ENCODE measurements at places on chromosomes 7 and 10.

DNA sequence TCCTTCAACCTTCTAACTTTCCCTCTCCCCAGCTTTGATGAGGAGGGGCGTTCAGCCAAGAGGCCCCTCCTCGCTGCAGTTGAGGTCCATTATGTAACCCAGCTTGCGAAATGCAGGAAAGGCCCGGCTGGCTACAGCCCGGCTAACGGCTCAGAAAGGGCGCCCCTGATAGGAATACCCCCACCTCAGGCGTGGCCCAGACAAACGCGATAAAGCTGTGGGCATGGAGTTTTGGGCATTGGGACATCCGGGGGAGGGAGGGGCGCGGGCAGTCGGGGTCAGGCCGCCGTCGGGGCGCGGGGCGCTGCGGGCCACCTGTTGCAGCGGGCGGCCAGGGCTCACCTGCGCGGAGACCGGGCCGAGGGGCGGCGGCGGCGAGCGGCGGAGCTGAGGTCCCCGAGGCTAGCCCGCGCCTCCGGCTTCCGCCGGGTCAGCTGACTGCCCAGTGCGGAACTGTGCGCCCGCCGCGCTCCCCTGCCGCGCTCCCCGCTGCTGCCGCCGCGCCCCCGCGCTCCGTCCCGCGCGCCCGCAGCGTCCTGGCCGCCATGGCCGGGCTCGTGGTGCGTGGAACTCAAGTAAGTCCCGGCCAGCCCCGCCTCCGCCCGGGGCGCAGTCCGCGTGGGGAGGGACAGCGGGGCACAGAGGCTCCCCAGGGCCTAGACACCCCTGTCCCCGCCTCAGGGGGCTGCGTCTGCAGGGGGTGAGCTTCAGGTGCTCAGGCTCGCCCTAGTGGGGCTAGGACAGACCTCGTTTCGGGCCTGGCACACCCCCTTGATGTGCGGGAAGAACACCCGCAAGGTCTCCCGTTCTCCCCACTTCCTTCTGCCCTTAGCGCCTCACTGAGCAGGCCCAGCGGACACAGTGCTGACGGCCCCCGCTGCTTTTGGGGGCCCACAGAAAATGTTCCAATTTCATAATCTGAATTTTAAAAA, at the start of gene LRMDA:
TSS of gene LRMDA (plus strand) at position 445 of the 932 bp plus-strand sequence.
- DNase-seq: no peak

DNA sequence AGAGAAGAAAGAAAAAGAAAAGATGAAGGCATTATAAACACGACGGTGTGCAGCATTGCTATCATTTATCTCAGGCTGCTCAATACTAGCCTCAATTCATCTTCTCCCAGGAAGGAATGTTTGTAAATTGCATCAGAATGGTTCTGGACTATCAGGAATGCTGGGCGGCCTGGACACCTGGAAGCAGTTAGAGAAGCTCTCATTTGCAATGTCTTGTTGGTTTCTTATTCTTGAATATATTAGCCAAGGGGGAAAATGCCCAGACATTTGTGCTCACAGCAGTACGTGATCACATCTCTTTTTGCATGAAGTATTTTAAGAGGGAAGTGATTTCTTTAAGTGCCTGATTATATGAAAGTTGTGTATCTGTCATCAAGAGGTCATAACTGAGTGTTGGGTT, 85.6 kb upstream of the IMMP2L start:
- no peak for DNase-seq

DNA sequence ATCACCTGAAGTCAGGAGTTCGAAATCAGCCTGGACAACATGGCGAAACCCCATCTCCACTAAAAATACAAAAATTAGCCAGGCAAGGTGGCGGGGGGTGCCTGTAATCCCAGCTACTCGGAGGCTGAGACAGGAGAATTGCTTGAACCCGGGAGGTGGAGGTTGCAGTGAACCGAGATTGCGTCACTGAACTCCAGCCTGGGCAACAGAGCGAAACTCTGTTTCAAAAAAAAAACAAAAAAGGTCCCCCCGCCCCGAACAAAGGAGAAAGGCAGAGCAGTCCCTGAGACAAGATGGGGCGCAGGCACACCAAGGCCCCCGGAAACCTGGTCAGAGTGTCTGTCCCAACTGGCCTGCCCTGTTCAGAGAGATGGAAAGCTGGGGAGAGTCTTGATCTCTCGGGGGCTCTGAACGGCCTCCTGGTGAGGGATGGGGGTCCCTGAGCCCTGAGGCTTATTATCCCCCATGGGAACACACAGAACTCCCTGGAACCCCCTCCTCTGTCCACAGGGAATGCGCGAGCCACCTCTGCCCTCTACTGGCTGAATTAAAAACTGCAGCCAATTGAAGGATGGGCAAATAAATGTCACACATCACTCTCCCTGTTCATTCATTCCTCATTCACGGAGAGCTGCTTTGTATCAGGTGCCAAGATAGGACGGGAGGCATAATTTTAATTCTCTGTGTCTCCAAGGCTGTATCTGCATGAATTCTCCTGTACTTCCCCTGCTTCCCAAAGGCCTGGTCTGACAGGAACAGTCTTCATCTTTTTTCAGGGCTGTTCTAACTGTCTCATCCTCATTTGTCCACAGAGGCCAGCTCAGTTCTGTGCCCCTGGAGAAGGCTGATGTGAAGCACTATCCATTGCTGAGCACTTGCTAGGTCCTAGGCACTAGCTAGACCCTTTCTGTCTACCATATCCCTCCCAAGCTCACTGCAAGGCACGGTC, 28.9 kb downstream of the MAT1A start:
- peak; percentile 65 for DNase-seq

DNA sequence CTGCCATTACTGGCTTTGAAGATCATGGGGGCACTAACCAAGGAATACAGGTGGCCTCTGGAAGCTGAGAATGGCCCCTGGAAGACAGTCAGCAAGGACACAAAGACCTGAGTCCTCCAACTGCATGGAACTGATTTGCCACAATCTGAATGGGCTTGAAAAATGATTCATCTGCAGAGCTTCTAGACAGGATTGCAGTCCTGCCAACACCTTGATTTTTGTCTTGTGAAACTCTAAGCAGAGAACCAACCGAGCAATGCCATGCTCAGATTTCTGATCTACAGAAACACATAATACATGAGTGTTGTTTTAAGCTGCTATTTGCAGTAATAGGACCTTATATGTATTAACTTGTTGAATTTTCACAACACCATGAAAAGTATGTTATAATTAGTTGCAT, 66.1 kb upstream of the SLC13A1 start:
- DNase-seq: no peak

- peak; percentile 79 for DNase-seq
Measured at GRCh38 chr7:107660381-107661080, at the start of gene SLC26A4. SLC26A4 (plus strand) TSS chr7:107660828; CDS start chr7:107661642, 814 bp downstream.

- DNase-seq: no peak
Measured at GRCh38 chr7:124459101-124460055, 306.2 kb downstream of the GPR37 start.

GRCh38 chr10:85789982-85790789, 576.4 kb downstream of the GRID1 start:
- DNase-seq: no peak
